ENCODE measurements at places on chromosomes 7 and 10.

DNA sequence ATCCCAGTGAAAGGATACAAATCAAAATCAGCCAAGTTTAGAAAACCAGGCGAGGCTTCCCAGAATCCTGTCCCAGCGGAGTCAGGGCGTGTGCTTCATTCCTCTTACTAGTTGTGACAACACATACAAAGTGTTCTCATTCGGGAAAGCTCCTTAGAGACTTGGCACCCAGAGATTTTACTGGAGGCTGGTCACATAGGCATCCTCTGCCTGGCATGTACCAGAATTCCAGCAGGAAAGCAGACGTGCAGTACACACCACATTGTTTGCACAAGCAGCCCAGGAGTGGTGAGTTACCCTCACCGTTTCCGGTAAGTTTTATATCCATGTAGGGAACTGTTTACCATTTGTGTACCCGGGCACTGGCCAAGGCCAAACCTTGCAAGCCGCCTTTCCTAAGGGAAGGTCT is 34.9 kb downstream of the MMRN2 start:
- DNase-seq, result no peak

GRCh38 chr10:65786279-65786678 is 1139.6 kb upstream of the LRRTM3 start:
- DNase-seq, result no peak

DNA sequence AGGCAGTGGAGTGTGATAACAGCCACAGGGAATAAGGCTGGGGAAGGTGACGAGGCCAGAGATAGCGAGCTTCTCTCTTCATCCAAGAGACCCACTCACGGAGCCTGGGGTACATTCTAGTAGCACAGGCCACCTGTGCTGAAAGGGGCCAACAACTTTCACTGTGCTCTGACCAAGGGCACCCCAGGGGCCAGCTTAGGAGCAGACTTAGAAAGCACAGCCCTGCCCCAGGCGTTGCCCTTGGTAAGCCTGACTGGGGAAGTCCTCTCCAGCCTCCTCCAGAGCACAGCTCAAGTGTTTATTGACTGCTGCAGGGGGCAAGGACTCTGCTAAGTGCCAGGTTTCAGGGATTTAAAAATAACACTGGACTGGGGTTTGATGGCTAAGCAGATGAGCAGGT is 44.7 kb downstream of the EBF3 start:
- DNase-seq, result no peak

DNA sequence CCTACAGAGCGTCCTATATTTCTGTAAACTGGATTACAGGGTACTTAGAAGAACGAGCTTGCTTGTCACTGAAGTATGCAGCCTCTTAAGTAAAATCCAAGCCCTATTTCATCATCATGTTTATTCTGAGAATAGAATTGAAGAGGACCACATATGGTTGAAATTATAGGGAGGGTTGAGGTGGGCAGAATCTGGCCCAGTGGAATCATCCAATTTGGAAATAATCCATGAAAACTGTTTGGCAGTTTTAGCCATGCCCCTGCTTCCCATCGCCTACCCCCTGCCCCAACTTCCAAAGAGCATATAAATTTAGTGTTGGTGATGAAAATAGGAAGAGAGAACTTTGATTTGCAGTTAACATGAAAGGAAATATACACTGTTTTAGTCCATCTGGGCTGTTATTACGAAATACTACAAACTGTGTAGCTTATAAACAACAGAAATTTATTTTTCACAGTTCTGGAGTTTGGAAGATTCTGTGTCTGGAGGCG is 150.4 kb downstream of the PRKG1 start:
- DNase-seq, result no peak

DNA sequence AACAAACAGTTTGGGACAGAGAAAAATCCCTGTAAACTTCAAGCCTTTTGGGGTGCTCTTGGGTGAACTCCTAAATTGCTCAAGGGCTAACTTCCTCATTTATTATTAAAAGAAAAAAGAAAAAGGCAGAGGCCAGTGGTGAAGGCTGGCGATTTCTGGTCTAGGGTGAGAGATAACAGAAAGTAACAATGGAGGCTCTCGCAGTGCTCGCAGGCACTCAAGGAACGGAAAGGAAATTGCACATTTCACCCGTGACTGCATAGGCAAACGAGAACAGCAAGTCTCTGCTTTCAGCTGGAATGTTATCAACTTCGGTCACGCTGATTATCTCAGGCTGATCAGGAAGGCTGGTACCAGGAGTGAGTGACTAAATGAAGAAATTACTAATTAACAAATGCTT is 70.7 kb downstream of the PRKAG2 start:
- DNase-seq, result peak; percentile 35

DNA sequence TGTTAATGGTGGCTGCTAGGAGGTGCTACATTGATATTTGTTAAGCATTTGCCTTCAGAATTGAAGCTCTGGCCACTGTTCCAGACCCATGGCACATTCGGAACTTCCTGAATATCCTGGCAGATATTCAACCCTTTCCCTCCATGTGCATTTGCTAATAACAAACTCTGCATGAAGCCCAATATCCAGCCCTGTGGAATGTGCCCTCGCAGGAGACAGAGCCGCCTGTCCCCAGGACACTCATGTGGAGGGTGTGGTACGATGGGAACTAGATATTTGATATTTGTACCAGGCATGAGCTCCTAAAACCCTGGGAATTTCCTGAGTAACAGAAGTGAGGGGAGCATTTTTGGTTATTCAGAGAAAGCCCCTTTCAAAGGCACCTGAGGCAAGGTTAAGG is 21.6 kb upstream of the ARHGAP22 start:
- no peak for DNase-seq

DNA sequence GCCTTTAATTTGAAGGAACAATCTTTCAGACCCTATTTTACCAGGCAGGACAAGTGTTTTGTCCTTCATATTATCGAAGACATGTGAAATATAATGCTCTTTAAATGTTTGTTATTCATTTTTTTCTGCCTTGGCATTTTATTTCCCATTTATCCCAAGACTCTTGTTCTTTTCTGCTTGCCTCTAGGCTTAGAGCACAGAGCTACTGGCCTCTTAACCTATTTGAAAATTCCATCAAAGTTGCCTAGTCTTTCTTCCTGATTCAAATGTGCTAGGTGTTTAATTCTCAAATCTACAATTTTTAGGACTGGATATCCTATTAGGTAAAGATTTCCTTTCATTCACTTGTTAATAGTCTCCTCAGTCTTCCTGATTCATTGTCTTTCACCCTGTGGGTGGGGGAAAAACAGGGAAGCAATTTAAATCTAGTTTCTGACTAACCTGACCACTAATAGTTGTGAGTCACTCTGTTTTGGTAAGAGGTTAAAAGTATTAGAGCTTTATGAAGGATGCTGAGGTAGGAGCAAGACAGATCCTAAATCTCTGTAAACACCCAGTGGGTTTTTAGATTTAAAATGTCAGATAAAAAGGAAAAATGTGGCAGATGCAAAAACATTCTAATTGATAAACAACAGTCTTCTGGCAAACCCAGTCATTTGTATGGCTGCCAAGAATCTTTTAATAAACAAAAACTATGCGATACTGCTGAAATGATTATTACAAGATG is 1.5 kb downstream of the LIPK start:
- DNase-seq, result no peak

DNA sequence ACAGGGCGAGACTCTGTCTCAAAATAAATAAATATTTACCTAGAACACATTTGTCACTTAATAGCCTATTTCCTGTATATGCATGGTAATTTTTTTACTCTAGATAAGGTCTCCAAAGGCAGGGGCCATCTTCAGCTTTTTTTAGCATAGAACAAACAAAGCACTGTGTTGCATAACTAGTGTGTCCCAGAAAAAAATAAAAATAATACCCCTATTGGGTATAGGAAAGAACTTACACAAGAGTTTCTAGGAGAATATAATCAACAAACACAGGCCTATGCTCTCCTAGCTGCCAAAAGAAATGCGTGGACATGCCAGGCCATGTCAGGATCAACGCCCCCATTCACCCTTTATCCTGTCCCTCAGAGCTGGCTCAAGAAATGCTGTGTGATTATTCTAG is 103.6 kb downstream of the PARD3 start:
- peak; percentile 45 for DNase-seq

GRCh38 chr7:24974026-24974832 is 5.7 kb downstream of the OSBPL3 start:
- no peak for DNase-seq

- no peak for DNase-seq
These were observed 37.0 kb downstream of the FAM171A1 start for GRCh38 chr10:15333909-15334649.

- peak; percentile 33 for DNase-seq
These were observed 351.5 kb upstream of the AUTS2 start for GRCh38 chr7:69246758-69247157.
